Aorta (tissue), 5 donors: ENCODE measurements at places on chromosomes 3 and 15. TPM values are rescaled to one million over a fixed set of nuclear protein-coding genes. Genes with fewer than 3 reads are reported as not detected.
A peak's percentile ranks its signal among the peaks of the same experiment; 100 is the strongest.

GRCh38 chr15:73482166-73482565 is 39.2 kb downstream of the REC114 start:
- no peak for DNase-seq

DNA sequence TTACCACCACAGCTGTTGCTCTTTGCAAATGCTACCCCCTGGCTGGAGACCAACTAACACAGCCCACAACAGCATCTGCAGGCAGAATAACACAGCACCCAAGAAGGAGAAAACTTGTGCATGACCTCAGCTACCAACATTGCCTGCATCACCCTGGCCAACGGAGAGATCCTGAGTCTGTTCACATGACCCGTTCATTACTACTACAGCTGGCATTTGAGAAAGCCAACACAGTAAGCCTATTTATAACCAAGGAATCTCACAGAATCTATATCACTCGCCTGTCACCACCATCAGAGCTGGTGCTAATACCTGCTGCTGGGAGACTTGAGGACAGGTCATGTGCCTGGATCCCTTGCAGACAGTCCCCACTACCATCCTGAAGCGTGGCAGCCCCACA is 215.2 kb downstream of the POLQ start:
- DNase-seq: no peak

- no peak for DNase-seq
These were observed 109.0 kb upstream of the CTDSPL start for GRCh38 chr3:37752649-37753025.

DNA sequence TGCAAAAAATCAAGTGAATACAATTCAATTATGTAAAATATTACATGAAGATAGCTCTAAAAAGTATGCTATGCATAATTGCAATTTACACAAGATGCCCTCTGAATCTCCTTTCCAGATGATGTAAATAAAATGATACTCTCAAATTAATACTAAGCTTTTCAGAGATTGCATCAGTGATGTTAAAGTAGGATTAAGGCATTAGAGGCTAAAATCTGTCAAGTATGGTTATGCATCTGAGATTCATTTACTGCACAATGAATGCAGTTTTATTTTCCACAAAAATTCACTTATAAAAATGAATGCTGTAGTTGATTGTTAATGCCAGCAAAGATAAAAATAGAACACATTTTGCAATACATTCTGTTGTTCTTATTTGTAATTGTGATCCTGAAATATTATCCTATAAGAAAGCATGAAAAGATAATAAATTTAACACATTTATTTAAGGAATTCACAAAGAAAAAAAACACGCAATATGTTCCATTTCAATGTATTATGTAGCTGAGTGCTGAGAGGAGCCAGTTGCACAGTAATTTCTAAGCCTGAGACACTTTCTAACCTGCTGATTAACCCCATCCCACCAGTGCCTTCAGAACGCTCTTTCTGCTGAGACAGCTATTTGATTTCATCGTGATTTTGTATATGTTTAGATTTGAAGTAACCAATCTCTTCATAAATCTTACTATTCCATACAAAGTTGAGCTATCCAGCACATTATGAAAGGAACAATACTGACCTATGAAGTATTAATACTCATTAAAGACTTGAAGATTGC is 224.4 kb downstream of the CADM2 start:
- no peak for DNase-seq

- no peak for DNase-seq
These were observed 113.9 kb downstream of the POLQ start for GRCh38 chr3:121431726-121432517.

DNA sequence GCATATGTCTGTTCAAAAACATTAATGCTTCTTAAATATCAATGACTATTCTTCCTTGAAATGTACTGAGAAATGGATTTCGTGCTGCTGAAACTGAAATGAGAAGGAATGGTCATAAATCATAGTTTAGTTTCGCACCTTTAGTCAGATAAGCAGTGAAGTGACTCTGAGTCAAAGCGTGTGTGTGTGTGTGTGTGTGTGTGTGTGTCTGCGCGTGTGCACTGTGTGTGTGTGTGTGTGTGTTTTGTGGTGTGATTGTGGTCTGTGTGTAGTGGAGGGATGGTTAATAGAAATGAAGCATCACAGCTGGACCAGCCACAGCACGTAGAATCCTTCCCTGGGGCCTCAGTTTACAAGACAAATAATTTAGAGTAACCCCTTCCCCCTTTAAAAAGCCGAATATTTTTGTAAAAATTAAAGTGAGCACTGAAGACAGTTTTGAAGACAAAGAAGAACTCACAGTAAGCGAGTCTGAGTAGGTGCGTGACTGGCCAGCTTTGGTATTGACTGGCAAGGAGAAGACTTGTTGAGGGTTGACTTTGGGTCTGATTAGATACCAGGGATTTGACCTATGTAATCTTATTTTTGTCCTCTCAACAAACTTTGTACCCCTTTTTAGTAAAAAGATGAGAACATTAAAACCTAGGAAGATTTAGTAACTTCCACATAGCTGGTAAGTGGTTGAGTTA is 202.0 kb upstream of the IL12A start:
- no peak for DNase-seq

DNA sequence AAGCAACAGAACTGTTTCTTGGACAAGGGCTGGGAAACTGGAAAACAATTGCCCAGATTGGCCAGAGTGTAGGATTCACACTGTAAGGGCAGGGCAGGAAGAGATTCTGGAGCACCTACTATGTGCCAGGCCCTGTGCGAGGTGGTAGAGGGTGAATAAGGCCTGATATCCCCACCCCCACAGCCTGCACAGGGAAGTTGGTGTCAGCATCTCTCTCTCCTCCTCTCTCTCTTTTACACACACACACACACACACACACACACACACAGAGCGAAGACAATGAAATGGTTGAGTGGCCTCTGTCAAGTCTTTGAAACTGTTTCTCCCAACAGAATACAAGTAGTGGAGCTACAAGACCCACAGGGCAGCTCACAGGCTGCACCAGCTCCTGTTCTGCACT is 47.1 kb upstream of the SLCO2A1 start:
- no peak for DNase-seq

- no peak for DNase-seq
These were observed 162.9 kb upstream of the STT3B start for GRCh38 chr3:31369637-31370379.

DNA sequence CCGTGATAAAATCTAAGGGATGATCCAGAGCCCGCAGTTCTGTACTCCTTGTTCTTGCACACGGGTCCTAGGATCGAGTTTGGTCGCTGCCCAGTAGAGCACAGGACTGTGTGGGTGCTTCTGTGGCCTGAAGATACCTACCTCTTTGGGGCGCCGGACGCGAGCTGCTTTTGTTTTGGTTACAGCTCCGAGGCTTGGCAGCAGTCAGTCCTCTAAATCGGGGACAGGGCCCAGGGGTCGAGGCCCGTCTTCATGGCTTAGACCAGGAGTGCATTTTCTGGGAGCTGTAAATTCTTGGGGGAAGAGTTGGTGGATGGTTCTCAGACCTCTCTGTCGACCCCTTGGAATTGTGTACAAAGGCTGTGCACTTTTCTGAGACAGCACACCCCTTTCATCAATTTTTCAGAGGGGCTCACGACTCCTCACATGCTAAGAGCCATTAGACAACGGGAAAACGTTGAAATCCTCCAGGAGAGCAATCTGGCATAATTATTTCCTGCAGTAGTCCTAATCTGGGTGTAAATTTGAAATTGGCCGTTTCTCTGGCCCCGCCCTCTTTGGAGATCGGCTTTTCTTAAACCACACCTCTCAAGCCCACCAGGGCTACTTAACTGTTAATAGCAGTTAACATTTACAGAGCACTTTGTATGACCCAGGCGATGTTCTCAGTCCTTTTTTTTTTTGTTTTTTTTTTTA is 928 bp downstream of the CEP97 start:
- peak; percentile 58 for DNase-seq

DNA sequence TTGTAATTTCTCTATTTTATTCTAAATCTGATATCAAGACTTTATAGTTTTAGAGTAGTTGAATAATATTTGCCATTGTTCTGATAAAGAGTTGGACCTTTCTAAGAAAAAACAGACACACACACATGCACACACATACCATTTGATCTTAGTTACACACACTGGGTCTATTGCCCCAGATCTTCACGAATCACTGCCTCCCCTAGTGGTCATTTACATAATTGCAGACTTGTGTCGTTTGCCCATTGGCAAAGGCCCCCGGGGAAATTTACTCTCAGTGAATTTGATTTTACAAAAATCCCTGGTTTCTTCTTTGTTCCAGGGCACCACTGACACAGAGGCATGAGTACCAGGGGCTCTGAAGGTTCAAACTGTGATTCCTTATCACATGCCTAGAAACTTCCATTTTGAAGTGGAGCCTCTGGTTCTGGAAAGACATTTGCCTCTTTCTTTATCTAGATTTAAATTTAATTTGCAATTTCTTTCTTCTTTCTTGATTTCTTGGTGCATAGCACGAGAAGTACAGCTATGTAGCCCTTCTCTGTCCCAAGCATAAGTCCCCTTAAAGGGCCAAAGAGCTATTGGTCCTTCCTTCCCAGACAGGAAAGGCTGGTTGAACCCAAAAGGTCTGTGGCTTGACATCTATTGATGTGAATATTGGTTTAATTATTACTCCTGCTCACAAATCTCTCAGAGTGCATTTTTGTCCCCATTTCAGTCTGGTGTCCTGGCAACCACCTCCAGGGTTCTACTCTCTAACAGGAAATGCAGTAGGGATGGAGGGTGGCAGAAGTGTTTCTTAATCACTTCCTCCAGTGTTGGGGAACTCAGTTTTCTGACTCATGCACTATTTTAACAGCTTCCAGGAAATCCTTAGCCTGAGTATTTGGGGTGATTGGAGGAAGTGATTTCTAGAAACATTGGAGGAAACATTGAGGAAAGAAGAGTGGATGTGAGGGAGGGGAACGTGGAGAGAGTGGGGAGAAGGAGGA is 32.4 kb upstream of the SLC6A11 start:
- no peak for DNase-seq

GRCh38 chr3:119883461-119884160 is 101.7 kb downstream of the NR1I2 start:
- no peak for DNase-seq

- no peak for DNase-seq
These were observed 235.2 kb downstream of the NAALADL2 start for GRCh38 chr3:175094344-175094743.

- DNase-seq: no peak
These were observed 53.8 kb downstream of the SST start for GRCh38 chr3:187616307-187616972.

DNA sequence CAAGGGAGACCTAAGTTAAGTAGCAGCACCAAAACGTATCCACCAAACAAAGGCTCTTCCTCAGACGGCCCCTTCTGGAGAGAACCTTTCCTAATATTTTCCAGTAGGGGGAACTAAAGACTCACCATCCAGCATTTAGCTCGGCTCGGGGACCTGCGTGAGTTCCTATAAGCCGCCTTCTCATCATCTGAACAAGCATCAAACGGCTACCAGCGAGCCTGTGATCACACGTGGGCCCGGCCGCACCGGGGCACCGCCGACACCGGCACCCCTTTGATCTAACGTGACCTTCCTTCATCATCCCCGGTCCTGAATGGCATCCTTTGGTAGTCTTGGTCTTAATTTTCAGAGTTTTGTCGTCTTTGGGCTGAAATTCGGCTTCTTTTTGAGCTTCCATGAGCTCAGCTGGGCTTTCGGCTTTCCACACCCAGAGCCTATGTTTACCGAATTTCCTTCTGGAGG is 1.4 kb upstream of the ROBO2 start:
- no peak for DNase-seq

DNA sequence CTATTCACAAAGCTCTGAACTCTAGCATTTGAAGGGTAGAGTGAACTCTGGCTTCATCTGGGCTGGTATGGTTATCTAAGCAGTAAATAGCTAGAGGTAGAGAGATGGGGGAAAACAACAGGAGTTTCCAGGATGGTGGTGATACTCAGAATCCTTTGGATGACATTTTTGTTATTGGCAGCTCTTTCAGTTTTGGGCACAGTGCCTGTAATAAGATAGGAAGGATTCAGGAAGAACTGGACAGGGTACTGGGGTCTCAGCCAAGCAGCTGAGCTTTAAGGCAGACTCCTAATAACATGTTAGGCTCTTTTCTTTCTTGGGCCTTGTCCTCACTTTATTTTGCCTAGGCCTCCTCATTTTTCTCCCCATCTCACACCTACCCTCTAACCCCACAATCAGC is 338.5 kb downstream of the CADM2 start:
- no peak for DNase-seq

DNA sequence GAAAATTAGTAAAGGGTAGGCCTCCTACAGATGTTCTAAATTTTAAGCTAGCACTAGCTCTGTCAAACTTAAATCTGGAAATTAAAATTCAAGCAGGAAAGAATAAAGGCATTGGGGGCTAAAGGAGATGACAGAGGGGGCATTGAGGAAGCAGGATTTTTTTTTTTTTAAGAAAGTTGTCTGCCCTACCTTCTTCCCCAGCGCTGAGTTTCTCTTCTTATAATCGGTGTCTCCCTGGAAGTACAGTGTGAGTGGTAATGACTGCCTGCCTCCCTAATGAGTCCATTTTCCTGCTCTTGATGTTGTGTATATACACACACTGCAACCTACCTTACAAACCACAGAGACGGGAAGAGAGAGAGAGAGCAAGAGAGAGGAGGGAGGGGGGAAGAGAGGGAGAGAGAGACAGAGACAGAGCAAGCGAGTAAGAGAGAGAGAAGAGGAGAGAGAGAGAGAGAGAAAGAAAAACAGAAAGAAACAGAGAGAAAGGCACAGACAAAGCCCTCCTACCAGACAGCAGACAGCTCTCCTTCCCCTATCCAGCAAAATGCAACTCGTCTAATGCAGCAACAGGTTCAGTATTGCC is 47.0 kb downstream of the ZBTB20 start:
- DNase-seq: no peak

DNA sequence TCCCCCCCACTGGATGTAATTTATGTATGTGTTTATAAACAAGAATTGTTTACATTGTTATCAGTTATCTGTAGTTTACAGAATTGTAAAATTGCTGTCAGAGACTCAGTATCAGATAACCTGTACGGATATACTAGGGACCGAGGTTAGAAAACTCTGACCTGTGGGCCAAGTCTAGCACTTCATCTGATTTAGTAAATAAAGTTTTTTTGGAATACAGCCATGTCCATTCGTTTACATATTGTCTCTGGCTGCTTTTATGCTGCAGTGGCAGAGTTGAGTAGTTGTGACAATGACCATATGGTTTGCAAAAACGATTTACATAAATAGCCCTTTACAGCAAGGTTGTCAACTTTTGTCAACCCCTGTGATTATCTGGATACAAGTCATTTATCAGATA is 52.6 kb downstream of the LRRC28 start:
- no peak for DNase-seq

C15orf62 gene
- 0.19 TPM for total RNA-seq

ADAMTS7 gene
- total RNA-seq: 23.9 TPM

TOP2B gene
- 98.3 TPM for total RNA-seq

OSTN gene
- not detected for total RNA-seq

CLDN18 gene
- not detected for total RNA-seq

SCG5 gene
- total RNA-seq: 2.6 TPM

RTP1 gene
- total RNA-seq: 0.48 TPM

SLC6A1 gene
- 2.3 TPM for total RNA-seq

SLC28A1 gene
- total RNA-seq: 2.0 TPM

SUSD5 gene
- total RNA-seq: 132 TPM

GPR149 gene
- total RNA-seq: not detected

ALDH1A2 gene
- total RNA-seq: 10.0 TPM

PLOD2 gene
- 109 TPM for total RNA-seq
